ENCODE measurements at places on chromosomes 4 and X.

- DNase-seq = no peak
Observed at GRCh38 chr4:122539861-122540465, 80.9 kb downstream of the IL21 start.

DNA sequence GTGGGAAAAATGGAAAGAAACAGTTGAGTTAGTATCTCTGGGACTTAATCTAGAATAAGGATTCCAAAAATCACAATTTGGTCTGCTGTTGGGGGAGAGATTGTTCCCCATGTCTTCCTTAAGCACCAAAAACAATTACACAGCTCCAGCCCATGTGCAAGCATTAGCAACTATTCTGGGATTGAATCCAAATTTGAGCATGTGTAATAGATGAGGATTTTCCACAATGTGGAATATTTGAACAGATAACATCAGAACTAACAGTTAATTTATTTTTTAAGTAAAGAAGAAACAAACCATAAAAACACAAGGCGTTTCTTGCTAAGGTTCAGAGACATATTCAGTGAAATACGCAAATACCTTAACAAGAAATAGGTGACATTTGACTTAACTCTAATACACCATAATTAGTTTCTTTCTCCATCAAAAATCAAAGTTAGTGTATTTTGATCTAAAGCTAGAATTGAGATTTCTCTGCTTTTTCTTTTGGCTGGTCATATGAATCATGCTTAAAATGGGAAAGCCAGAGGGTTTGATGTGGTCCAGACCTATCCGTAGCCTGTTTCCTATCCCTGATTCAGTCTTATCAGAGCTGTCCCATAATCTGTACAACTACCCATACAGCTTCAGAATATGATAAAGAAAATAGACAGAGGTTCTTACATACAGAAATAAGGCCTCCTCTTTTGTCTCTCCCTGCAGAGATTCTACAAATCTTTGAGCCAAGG, 413.4 kb downstream of the PACRGL start:
- DNase-seq = no peak

- DNase-seq = no peak
Observed at GRCh38 chr4:109875106-109875505, 27.2 kb downstream of the LRIT3 start.

DNA sequence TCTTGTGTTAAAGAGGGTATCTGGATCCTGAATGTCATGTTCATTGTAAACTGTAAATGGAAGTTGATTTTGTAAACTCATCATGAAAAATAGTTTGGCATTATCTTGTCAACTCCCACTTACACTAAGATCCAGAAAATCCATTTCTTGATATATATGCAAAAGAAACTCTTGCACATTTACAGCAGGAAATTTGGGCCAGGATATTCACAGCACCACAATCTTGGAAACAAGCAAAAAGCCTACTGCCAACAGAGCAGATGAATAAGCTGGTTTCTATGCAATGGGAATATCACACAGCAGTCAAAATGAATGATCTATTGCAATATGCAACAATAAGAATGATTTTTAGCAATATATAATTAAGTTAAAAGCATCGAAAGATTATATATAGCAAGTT, 8.6 kb downstream of the GABRA4 start:
- DNase-seq = no peak

GRCh38 chr4:10173037-10173753, 56.6 kb upstream of the WDR1 start:
- DNase-seq = no peak

DNA sequence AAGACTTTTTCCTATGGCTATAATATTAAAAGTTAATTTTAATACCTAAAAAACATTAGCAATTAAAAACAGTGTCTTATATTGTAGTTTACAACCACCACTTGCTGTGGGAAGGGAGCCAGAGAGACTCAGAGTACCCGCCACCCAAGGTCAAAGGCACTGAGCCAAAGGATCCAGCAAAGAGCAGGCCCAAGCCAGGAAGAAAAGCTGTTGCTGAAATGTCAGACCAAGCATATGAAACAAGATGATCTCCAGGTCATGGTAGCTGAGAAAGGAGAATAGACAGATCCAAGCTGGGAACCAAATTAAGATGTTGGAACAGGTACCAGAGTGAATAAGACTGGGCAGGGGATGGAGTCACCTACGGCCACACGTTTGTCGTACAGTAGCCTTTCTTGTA, 18.8 kb upstream of the ATOH1 start:
- DNase-seq = no peak

DNA sequence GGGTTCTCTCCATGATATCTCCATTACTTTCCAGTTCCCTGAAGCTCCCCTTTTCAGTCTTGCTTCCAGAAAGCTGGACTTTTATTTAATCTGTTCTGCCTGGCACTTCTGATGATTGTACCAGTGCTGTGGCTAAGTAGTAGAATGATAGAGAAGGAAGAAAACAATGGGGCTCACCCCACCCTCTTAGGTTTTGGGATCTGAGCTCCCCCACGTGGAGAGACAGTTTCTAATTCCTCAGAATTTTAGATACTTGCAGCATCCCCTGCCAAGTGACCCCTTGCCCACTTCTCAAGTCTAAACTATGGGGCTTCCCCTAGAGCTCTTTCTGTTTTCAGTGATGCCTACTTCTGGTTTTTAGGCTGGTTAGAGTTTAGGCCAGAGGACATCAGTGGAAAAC, 73.9 kb downstream of the GC start:
- no peak for DNase-seq

GRCh38 chrX:126342859-126343258, 176.8 kb upstream of the DCAF12L2 start:
- DNase-seq = no peak

GRCh38 chr4:88910101-88910500, 146.9 kb downstream of the FAM13A start:
- no peak for DNase-seq

DNA sequence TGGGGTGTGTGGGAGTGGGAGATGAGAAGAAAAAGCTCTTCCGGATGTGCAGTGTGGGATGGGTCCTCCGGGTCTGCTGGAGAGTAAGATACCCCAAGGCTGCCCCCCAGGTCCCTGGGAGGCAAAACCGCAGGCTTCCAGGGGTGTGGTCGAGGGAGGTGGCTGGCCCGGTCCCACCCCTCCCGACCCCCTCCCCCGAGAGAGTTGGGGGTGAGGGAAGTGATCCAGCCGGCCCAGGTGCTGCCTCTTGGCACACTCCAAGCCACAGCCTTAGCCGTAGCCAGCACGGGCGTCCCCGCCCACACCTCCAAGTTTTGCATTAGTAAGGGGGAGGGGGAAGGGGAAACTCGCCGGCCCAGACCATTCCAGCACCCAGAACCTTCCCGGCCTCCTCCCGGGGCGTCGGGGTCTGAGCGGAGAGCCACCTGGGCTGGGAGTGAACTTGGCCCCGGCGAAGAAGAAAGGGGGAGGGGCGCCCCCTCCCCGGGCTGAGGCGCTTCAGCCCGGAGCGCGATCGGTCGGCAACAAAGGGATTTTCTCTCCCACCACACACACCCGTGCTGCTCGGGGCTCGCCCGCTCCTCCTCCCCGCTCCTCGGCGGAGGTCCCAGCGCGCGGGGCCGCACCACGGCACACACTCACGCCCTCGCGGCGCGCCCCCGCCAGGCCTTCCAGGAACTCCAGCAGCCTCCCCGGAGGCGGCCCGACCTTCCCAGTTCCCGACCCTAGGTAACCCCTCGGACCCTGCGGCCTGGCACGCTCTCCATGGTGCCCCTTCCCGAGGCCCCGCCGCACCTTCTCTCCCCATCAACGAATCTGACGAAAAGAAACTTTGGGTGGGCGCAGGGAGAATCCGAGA, 14.4 kb downstream of the BCOR start:
- no peak for DNase-seq

- DNase-seq = no peak
Observed at GRCh38 chr4:6794189-6794588, 11.7 kb downstream of the KIAA0232 start.

DNA sequence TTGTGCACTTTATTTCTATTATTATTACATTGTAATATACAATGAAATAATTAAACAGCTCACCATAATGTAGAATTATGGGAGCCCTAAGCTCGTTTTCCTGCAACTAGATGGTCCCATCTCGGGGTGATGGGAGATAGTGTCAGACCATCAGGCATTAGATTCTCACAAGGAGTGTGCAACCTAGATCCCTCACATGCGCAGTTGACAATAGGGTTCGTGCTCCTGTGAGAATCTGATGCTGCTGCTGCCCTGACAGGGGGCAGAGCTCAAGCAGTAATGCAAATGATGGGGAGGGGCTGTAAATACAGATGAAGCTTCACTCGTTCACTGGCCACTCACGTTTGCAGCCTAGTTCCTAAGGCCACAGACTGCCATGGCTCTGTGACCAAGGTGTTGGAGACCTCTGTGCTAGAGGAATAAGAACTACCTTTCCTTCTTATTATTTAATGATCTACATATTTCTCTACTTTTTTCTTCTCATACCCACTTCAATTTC, 492.9 kb upstream of the INTU start:
- no peak for DNase-seq

DNA sequence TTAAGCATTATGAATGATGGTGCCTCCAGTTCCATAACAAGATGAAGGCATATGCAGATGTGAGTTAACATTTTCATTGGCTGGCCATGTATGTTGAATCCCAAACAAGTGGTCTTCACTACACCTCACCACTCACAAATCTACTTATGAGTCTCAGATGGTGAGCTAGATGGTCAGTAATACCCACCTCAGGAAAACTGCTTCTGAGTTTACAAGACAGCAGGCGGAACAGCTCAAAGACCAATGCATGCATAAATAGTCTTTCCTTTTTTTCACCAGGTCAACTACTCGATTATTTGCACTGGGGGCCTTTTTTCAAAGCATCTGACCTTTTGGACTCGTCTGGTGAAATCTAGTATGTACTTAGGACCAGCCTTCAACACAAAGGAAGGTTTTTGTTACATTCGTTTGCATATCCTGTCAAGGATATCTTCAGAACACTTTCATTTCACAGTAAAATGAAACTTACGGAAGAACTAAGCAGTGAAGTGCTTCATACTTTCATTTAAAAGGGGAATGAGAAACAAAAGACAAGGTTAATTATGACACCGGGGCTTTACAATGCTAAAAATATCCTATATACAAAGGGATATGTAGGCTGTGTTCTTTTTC, 23.1 kb upstream of the TLR7 start:
- no peak for DNase-seq

GRCh38 chr4:168386002-168386401, 67.5 kb upstream of the DDX60 start:
- DNase-seq = no peak

DNA sequence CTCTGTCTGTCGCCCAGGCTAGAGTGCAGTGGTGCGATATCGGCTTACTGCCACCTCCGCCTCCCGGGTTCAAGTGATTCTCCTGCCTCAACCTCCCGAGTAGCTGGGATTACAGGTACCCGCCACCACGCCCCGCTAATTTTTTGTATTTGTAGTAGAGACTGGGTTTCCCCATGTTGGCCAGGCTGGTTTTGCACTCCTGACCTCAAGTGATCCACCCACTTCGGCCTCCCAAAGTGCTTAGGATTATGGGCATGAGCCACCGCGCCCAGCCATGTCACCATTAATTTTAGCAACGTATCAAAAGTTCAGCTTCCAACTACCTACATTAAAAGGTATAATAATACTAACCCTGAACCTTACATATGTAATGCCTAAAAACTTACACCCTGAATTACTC, 940 bp upstream of the UTP3 start:
- DNase-seq = no peak

DNA sequence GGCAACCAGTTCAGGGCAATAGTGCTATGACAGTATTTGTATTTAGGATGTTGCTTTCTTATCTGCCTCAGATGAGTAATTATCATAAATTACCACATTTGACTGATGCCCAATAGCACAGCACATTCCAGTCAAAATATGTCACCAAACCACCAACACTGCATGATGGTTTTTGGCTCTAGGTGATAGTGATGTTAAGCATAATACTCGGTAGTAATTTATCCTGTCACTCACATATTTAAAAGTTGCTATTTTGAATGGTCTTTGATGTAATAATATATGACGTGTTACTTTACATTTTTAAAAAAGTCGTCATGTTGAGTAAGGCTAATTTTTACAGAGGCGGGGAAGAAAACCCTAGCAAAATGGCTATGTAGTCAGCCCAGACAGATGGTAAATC, 42.5 kb downstream of the UNC5C start:
- DNase-seq = no peak

GRCh38 chr4:72546456-72546855, 22.6 kb downstream of the ADAMTS3 start:
- DNase-seq = no peak

GRCh38 chr4:69718396-69719271, 41.8 kb downstream of the SULT1B1 start:
- DNase-seq = no peak

DNA sequence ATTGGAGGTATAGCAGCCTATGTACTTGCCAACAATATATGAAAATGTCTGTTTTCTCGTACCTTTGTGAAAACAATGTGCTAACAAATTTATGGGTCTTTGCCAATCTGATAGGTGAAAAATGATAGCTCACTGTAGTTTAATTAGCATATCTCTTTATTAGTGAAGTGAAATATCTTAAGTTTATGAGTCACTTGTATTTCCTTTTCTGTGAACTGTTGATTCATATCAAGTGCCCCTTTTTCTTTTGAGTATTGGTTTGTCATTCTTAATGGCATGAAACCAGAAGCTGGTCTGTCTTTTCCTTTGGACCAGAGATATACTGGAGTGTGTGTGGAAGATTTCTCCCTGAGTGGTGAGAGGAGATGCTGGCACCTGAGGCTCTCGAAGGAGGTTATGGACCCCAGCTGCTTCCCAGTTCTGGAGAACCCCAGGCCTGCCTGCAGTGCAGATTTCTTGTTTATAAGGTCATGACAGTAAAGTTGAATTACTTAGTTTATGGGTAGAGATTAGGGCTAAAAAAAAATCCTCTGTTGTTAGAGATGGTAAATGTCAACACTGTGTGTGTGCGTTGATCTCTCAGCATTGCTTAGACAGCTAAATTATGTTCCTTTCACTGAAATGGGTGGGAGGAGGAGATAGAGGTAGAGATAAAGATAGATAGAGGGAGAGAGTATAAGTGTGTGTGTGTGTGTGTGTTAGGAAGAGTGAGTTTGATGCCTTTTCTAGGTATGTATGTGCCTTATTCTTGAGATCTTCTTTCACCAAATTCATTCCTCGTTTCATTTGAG, 89.9 kb downstream of the REPS2 start:
- no peak for DNase-seq

DNA sequence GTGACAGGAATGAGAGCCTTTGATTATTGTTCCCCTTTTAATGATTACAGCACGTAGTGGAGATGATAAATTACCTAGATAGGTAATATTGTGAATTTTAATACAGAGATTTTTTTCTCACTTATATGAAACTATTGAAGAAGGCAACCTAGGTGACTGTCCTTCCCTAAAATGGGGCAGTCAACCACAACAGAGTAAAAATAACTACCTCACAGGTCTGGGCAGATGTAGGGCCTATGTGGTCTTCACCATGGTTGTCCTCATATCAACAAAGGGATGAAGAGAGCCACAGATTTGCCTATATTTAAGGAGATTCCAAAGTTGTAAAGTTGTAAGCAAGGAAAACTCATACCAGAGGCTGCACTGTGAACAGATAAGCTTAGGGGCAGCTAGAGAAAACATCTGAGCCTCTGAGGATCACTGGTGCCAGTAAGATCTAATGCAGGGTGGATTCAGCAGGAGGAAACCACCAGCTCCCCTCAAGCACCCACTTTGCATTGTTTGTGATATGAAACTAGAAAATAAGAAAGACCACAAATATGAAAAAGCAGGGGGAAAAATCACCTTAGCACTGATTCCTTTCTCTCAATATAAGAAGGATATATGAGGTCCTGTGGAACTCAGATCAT, 547.9 kb upstream of the GALNTL6 start:
- DNase-seq = no peak
